ENCODE measurements at places on chromosomes 13 and 19.
A peak's percentile ranks its signal among the peaks of the same experiment; 100 is the strongest.

DNA sequence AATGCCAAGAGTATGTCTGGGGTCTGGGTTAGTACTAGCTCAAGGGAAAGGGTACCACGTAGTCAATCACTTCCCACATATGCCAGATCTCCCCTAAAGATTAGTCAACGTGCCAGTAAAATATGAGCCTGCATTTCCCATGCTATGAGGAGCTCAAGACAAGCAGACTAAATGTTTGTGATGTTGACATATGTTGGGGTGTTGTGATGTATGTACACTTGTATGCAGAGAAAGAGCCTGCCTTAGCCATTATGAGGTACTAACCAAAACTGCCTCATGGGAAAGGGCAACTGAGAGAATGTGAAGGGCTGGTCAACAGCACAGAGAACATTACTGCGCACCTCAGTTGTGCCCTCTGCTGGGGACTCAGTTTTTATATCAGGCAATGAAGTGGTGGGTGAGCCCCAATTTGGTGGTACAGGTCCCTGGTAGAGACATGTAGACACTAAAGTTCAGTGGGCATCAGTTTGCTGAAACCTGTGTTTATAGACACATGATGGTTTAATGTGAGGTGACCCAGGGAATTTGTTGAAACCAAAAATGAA lies 287.0 kb downstream of the DCT start:
- DNase-seq, result no peak

DNA sequence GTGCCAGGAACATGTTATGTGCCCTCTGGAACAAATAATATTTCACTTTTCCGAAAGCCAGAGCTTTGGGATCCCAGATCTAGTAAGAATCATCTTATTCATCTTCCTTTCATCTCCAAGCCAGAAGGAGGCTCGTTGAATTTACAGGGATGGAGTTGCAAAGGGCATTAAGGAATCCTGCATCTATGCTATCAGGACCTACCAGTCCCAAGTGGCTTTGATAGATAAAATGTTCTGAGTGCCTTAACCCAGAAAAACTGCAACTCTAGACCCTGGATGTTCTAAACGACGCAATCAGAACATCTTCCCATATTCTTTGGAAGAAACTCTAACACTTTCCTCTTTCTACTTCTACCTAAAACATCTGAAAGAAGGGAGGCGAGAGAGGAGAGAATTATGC lies 9.2 kb upstream of the EDDM13 start:
- no peak for DNase-seq

DNA sequence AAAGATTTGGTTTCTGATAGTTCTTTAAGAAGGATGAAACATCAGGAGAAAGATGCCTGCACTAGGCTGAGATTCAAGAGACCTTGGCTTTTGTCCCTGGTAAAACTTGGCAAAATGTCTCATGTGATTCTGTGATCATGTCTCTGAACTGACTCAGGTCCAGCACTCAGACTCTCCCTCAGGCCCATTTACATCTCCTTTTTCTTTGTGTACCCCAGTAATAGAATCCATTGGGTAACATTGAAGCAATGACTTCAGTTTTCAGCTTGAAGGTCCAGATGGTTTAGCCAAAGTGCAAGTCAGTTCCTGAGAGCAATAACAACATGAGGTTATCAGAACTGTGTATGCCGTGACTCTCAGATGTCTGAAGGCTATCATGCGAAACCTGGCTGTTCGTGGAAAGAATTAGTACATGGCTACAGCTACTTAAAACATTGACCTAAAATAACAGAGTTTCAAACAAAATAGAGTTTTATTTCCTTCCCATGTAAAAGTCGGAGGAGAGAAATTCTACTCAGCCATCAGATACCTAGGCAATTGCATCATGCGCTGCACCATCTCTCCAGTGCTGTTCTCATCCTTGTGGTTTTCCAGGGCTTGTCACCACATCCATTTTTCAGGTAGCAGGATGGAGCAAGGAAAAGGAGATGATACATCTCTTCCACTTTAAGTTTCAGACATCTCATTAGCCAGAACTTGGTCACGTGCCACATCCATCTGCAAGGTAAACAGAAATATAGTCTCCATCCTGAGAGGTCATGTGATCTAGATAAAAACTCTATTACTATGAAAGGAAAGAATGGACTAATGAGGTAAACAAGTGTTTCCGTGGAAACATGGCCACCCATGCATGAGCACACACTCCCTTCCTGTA lies 117.3 kb downstream of the POSTN start:
- DNase-seq, result peak; percentile 23

- DNase-seq, result no peak
Measured at GRCh38 chr19:33441828-33442227, 68.3 kb downstream of the CEBPG start.

GRCh38 chr13:23578411-23579071 lies 8.3 kb downstream of the TNFRSF19 start:
- DNase-seq, result peak; percentile 5

DNA sequence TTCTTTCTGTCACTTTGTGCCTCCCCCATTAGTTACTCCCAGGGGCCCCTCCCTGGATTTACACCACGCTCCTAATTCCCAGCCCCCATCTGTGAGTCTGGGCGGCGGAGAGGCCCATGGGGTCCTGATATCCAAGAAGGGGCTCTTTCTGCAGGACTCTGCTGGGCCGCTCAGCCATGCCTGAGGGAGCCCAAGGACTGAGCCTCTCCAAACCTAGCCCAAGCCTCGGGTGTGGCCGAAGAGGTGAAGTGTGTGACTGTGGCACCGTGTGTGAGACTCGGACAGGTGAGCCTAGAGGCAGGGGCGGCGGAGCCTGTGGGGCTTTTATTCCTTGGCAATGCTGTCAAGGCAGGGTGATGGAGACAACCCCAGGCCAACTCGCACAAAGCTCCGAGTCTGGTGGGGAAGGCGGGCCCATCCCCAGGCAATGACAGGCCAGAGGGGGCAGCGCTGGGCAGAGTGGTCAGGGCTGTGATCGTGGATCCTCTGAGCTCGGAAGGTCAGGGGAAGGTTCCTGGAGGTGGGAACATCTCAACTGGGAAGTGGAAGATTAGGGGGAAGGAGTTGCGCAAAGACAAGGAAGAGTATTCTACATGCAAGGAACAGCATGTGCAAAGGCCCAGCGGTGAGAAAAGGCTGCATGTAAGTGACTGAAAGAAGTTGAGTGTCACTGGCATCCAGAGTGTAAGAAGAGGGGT lies 1.6 kb downstream of the PLEKHG2 start:
- no peak for DNase-seq

GRCh38 chr13:59086147-59086546 lies 1077.6 kb downstream of the DIAPH3 start:
- DNase-seq, result no peak

GRCh38 chr13:113554333-113554700 lies 30.2 kb upstream of the TFDP1 start:
- DNase-seq, result no peak

DNA sequence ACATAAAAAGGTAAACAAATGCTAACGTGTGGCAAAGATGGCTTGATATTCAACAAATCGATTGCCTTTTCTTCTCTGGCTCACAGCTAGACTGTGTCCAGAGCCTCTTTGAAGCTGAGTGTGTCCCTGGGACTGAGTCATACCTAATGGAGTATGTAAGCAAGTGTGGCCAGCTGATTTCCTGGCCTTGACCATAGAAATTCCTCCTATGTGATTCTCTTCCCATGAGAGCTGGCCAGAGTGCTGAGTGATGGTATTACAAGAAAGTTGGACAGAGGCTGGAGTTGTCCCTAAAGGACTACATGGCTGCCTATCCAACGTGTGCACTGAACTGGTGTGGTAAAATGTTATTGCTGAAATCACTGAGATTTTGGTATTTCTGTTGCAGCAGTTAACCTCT lies 320.1 kb upstream of the SLC10A2 start:
- no peak for DNase-seq

- no peak for DNase-seq
Measured at GRCh38 chr19:10290876-10291553, 1.3 kb downstream of the ICAM5 start.

- peak; percentile 60 for DNase-seq
Measured at GRCh38 chr19:3389876-3390371, 23.5 kb downstream of the NFIC start.

DNA sequence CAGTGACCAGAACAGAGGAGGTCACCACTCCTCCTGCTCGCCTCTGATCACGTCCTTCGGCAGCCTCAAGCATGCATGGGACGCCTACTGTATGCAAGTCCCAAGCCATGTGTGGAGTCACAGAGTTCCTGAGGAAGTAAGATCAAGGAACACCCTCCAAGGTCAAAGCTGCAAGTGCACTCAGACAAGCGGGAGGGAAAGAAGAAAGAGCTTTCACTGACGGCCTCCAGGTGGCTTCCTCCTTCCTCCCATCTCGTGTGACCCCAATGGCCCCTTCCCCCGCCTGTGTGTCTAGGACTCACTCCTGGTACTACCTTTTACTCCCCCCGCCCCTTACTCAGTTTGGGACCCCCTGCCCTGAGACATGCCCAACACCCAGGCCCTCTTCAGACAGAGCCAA lies 6.1 kb downstream of the HAUS8 start:
- no peak for DNase-seq

- peak; percentile 52 for DNase-seq
Measured at GRCh38 chr19:7833225-7834099, 3.4 kb downstream of the EVI5L start.

DNA sequence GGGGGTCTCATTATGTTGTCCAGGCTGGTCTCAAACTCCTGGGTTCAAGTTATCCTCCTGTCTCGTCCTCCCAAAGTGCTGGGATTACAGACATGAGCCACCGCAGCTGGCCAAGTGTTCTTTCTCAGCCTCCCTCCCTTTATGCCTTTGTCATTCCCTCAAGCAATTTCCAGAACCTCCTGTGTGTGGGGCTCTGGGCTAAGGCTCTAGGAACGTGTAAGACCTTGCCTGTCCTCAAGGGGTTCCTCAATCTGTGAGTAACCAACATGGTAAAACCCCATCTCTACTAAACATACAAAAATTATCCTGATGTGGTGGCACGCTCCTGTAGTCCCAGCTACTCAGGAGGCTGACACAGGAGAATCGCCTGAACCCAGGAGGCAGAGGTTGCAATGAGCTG lies 15.5 kb upstream of the SPACA4 start:
- DNase-seq, result no peak

DNA sequence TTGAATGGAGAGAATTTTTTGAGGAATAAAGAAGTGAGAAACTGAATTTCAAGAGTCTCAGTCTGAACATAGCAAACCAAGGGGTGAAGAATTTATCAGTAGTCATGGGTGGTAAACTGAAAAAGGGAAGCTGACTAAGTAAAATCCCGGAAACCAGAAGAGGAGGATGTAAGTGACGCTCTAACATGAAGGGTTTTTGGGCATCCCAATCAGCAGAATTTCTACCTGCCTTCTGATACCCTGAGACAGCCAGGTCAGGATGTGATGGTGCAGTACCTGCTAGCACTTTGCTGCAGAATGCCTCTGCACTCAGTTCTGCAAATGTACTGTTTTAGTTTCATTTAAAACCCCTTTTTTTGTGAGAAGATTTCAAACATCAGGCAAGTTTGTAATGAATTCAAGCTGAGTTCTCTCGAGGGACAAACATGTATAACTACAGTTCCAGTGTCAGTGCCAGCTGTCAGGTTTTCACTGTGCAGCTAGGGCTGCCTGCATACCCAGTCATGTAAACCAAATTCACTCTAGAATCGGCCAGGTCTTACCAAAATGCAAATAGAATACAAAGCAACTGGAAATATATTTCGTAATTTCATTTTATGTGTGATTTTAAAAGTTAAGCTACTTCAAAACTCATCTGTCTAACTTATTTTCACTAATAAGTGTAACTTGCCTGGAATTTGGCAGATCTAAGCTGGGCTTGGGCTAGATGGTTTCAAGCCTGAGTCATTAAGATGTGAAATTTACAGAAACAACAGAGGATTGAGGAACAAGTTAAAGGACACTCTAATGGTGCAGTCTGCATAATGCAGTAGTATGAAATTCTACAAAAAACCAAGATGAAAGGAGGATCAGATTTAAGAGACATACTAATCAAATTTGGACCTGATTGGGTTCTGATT lies 13.8 kb downstream of the METTL21C start:
- no peak for DNase-seq

DNA sequence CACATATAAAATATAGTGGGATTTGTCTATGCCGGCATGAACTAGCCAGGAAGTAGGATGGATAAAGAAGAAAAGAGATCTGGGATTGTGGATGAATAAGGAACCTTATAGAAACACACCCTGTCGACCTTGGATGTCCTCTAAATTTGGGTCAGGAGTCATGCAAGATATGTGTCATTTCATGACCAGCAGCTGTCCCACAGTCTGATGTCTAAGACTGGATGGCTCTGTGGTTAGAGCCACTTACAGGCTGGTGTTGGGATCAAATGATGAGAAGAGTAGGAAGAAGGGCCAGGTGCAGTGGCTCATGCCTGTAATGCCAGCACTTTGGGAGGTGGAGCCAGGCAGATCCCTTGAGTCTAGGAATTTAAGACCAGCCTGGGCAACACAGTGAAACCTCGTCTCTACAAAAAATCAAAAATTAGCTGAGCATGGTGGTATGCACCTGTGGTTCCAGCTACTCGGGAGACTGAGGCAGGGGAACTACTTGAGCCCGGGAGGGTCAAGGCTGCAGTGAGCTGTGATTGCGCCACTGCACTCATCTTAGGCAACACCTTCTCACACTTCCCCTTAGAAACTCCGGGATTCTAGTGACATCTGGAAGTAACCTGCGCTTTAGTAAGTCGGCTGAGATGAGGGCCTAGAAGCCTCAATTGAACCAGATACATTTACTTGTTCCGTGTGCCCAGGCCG lies 30.8 kb downstream of the TMED1 start:
- DNase-seq, result no peak

DNA sequence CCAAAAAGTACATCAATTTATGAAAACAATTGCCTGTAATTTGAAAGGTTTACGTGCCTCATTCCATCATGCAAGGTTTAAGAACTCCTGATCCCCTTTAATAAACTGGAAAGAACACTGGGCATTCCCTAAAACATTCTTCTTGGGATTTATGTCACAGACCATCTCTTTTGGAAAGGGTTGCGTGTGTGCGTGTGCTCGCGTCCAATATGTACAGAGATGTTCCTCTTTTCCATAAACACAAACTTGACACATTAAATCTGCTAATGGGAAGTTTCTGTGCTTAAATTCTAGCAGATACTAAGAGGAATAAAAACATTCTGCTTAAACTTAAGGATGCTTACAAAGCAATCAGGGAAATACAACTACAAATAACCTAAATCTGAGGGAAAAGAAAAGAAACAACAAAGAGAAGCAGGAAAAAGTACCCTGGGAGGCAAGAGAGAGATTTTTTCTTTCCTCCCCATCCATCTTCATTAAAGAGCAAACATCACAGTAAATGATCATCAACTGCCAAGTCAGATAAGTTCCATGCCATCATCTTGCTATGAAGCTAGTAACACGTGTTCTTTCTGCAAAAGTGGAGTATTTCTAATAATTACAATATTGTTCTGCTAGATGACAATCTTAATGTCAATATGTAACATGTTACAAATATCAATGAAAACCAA lies 83.7 kb downstream of the STK24 start:
- DNase-seq, result no peak

GRCh38 chr19:42284591-42285341 lies 15.7 kb downstream of the CIC start:
- no peak for DNase-seq

DNA sequence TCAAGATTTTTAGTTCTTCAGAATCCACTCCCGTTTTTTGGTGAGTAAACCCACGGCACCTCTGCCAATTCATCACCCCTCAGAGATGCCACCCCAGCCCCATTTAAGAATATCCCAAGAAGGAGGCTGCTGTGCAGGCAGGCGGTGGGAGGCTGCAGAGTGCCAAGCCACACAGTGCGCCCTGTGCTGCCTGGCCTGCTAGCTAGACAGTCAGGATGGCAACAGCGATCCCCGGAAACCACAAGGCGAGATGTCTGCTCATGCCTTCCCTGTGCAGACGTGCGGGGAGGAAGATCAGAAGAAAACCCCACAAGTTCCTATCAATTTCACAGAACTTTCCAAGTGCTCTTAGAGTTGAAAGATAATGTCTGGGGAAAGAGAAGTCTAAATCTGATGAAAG lies 64.8 kb upstream of the GPR183 start:
- DNase-seq, result no peak
